ENCODE measurements at places on chromosomes 1 and 21.

DNA sequence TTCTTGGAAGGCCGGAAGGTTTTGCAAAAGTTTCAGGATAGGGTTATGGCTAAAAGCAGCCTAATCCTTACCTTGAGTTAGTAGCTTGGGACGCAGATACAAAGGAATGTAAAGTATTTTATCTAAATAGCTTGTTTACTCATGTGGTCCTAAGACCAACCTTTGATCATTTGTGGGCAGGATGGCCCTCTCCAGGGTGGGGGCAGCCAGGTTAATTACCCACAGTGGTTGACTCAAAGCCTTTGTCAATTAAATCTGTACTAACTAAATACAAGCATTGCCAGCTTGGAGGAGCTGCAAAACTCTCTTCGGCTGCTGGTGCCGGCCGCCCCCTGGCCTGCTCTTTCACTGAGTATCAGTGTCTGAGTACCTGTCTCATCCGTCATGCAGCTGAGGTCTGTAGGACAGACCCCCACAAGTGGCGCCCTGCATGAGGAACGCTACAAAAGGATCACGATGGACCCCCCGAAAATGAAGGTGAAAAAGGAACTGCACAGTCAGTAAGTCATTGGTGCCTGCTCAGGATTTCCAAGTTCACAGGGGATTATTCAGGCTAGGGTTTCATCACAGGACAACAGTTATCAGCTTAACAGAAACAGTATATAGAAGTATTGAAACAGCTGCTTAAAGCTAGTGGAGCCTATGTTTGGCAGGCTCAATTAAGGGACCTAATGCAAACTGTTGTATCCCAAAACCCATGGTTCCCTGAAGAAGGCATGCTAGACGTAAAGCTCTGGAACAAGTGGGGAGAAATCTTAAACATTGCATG is 212.5 kb upstream of the MAP1LC3C start:
- no peak for DNase-seq

- no peak for DNase-seq
Observed at GRCh38 chr1:8352471-8352845, 34.5 kb downstream of the SLC45A1 start.

DNA sequence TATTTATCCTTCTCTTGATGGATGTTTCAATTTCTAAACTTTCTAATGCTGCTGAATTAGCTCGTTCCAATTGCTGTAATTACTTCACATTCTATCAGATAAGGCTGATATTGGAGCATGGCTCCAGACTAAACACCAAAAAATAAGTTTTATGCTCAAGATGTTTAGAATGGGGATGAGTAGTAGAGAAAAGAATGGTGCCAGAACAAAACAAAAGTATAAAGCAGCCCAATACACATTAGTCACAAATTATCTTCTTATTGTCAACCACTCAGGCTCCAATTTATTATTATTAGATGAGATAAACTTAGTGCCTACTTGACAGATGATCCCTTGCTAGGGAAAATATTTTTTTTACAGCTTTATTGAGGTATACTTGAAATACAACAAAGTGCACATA is 21.8 kb downstream of the ATPAF1 start:
- DNase-seq, result no peak

DNA sequence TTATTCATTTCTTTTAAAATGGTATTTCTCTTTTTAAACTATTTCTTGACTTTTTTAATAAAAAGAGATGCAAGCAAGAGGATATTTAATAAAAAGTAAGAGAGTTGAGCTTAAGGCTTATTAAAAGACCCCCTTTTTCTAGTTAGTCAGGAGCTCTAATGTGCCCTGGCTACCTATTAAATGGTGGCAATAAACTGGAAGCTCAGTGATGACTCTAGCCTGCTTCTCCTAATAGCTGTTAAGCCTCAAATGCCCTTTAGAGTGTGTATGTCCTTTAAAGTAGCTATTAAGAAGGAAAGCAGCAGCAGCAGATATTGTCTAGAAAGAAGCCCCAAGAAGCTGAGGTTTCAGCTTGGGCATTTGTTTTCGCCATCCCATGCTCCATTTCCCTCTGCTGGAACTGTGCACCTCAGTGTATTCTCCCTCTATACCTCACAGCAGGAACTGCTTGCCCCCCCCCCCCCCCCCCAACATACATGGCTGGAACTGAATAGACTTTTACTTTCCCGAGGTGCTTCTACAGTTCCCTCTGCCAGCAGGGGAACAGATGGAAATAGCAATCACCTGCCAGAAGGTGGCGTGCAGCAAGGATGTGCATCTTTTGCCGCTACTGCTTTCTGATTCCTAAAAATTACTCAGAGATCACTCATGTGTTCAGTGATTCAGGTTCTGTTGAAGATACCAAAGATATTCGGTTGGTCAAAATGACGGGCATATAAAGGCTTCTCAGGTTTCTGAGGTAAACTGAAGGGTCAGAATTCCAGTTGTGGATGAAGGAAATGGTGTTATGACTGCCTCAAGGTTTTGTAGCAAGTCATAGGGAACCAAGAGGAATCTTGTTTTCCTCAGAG is 2.5 kb downstream of the RGS4 start:
- DNase-seq, result peak; percentile 7

- DNase-seq, result no peak
Observed at GRCh38 chr1:31423418-31423947, 10.5 kb downstream of the SERINC2 start.

DNA sequence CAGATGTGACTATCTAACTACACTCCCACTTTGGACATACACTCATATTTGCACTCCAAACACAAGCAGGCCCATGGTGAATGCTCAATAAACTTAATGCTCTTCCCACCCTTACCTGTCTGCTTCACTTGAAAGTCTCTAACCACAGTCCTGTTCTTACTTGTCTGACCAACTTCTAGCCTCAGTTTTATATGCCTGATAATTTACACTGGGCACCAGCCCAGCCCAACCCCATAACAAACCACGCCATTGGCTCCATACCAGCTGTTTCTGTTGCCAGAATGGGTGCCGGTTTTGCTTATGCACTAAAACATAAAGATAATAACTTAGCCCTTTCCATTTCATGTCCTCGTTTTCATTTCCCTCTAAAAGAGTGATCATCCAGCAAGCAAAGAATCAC is 395.4 kb downstream of the NTNG1 start:
- no peak for DNase-seq

DNA sequence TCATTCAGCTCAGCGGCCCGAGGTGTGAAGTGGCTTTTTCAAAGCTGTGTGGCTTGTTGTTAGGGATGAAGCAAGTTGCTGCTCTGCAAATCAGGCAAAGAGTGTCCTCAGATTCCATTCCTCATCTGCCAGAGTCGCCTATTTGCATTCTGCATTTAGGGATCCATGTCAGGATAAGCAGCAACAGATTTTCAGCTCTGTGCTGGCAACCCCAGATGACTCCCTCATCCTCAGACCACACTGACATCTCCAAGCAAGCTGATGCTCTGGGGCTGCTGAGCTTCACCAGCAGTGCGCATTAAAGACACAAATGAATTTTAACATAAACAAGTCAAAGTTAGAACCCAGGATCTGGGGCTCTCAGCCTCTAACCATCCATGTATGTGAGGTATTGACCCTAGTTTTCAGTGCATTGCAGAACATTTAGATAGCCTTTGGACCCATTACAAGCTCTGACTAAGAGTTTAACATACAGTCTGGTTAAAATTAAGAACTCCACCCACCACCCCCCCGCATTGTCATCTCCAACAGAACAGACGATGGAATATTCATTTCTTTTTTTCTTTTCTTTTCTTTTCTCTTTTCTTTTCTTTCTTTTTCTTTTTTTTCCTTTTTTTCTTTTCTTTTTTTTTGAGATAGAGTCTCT is 10.9 kb downstream of the CFAP107 start:
- no peak for DNase-seq

DNA sequence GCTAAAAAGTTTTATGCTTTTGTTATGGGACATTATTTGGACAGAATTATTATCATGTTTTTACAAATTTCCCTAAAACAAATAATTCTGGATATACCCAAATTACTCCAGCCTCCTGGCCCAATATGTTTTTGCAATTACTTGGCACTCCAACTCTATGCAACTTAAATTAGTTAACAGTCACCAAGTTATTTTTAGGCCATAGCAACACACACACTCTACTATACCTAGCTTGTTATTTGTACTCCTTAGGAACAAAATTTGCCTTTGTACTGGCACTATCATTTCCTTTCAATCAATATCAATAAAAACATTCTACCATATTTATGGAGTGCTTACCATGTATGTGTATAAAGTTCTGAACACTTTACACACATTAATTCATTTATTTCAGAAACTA is 7.7 kb downstream of the DUSP10 start:
- no peak for DNase-seq

DNA sequence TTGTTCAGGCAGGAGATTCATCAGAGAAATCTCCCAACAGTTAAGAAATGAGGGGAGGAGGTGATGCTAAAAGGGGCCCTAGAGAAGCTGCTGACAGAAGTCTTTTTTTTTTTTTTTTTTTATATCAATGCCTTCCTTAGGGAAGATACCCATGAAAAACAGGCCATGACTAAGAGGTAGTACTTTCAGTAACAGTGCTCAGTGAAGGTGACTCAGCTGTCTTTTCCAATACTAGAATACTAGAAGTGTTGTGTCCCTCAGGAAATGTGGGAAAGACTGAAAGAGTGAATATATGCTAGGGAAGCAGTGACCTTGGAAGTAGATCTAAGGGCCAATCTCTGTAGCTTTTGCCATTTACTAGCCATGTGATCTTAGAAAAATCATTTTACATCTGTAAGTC is 52.4 kb upstream of the SLFNL1 start:
- no peak for DNase-seq

DNA sequence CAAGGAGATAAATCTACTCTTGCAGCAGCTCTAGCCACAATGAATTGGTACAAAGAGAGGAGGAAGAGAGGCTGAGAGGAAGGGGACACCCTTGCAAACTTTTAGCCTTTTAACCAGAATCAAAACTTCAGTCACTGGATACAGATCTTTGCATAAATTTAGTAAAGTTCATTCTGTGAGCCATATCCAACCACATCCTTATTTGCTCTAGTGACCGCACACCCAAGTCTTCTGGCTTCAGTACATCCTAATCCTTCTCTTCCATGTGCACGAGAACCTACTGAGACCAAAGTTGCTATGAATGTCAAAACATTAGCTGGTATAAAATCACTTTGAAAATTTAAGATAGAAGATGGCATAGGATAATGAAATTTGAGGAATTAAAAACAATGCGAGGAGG is 21.9 kb upstream of the PLD5 start:
- DNase-seq, result no peak

DNA sequence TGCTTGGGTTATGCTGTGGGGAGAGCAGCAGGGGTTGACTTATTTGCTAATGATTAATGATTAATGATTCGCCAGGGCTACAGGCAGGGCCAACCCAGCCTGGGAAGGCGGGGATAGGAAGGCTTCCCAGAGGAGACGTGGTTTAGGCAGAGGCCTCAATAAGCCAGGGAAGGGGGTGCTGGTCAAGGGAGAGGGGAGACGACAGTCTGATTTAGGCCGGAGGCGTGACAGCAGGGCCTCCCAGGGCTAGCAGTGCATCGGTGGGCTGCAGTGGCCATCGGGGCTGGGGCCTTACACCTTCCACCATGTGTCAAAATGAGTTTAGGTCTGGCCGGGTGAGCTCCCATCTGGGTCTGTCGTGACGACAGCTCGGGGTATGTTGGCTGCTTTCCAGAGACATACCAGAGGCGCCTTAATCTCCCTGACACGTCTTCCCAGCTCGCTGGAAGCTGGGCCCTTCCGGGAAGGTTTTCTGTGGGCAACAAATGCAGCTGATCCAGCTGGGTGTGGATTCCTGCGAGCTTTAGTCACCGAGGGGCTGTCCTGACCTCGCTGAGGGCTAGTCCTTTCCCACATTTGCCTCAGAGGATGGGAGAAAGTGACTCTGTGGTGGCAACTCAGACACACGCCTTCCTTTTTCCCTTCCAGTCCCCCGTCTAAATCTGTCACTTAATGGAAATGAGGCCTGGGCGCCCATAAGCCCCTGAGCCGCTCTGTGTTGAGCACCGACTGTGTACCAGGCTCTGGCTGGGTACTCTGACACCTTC is 3.7 kb upstream of the SLC1A7 start:
- no peak for DNase-seq

GRCh38 chr21:27581168-27581567 is 614.3 kb upstream of the ADAMTS5 start:
- no peak for DNase-seq

DNA sequence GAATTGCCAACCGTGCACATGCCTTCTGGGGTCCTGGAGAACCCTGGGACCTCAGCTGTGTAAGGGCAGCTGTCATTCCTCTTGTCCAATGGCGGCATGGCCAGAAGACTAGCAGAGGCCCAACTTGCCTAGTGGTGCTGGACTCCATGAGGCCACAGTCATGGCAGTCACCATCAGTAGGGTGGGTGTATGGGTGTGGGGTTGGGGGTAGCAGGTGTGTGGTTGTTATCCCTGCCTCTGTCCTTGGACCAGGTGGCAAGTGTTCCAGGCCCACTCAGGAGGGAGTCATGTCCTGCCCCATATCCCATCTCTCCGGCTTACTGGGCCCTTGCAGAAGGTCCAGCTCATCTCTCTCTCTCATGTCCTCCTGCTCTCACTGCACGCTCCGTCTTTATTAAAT is 1596.2 kb downstream of the MRPL39 start:
- DNase-seq, result no peak

Data from activated CD4-positive, alpha-beta T cell treated with anti-CD3 and anti-CD28 coated beads, Interleukin-2, amount 50 U/mL, for 4 hours (primary cell).